ENCODE measurements at places on chromosomes 2 and 18.

- no peak for DNase-seq
These were observed 862 bp downstream of the C18orf54 start for GRCh38 chr18:54358495-54359040.

- no peak for DNase-seq
These were observed 25.7 kb downstream of the TGOLN2 start for GRCh38 chr2:85302121-85302520.

DNA sequence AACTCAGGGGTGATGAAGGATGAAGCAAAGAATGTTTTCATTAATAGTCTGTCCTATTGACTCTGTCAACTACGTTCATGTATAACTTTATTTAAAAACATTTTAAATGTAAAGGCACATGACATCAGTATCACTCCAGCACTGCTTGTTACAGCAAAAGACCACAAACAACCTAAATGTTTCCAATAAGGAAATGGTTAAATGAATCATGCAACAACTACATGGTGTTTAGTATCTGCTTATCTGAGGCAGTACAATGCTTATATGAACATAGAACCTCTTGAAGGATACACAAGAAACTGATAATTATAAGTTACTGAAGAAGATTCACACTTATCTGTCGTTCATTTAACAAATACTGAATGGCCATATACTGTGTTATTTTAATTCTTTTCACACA, 8.4 kb downstream of the BARD1 start:
- no peak for DNase-seq

DNA sequence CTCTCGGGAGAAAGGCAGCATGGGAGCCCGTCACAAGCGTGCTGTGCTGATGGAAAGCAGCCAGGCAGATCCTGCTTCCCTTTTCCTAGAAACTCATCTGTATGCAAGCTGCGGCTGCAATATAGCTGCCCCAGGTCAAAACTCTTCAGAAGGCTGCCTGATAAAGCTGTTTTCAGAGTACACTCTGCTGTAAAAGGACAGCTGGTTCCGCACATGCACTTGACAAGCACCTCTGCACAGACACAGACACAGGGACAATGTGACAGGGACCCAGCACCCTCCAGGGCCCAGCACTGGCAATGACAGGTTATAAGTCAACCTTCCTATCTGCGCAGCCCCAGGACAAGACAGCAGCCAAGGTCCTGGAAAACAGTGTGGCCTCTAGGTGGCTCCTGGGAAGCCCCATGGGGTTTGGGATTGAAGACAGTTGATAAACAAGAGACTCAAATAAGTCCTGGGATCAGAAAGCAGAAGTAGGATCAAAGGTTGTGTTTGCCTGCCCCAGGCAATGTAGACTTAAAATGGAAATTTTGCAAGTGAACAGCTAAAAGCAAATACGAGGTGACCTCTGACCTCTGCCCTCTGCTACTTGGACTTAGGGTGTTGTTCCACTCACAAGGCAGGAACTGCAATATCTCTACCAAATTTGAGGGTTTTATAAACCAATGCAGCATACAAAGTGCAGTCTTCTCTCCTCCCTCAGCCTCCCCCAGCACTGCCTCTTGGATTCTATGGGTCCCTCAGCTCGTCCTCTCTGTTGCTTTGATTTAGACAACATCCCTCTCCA, 16.9 kb downstream of the SLC66A2 start:
- peak; percentile 39 for DNase-seq

DNA sequence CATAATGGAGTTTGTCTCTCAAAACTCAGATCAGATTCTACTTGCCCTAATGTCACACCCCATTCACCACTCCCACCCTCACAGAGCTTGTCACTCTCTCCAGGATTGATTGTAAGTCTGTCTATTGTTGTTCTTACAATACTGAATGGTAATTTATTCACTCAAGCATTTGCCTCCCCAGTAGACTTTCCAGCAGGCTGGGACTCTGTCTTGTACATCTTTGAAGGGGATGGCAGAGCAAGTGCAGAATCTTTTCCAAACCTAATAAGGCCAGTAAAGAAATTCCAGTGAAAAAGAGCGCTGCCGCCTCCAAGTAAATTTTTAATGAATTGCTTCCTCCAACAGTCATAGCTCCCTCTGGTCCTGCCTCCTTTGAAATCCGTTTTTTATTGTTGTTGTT, 56.9 kb downstream of the RBM43 start:
- no peak for DNase-seq

DNA sequence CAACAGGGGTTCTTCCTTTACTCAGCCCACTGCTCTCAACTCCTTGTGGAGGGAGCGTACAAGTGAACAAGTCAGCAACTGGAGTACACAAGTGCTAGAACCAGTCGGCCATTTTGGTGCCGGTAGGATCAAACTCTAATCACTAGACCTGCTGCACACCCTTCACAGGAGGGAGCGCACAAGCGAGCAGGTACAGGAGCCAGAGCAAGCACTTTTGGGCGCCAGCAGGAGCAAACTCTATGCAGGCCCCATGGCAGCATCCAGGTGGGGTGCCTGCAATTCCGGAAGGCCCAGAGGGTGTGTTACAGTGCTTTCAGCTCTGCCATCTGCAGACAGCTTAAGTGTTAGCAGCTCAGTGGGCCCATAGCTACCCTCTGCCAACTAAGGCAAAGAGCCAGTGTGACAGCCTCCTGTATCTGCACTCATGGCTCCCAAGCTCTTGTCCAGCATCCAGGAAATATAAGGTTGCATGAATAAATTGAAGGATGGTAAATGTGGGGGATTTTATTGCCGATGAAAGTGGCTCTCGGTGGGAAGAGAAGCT, 426.1 kb downstream of the DCC start:
- no peak for DNase-seq

DNA sequence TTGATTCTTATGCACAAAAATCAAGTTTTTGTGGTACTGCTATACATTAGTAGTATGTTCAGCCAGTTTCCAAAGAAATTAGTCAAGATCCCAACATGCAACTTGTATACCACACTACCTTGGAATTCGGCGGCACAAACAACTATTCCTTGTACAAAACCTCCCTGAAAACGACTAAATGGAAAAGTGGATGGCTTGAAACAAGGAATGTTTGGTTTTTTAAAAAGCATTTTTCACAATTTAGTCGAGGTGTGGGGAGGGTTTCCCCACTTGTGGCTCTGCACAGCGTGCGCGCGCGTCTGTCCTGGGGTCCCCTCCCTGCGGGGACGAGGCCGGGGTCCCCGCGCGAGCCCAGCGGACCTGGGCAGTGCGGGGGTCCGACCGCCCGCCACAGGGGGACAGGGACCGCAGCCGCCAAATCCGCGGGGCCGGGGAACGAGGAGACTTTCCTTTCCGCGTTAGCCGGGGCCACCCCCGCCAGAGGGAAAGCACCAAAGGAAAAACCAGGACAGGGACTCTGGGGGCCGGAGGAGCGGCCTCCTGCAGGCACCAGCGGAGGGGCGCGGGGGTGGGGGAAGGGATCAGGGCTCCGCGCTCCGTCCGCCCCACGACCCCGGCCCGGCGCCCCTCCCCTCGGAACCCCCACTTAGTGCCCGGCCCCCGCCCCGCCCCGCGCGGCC, 534 bp upstream of the SOCS6 start:
- DNase-seq = peak; percentile 31

DNA sequence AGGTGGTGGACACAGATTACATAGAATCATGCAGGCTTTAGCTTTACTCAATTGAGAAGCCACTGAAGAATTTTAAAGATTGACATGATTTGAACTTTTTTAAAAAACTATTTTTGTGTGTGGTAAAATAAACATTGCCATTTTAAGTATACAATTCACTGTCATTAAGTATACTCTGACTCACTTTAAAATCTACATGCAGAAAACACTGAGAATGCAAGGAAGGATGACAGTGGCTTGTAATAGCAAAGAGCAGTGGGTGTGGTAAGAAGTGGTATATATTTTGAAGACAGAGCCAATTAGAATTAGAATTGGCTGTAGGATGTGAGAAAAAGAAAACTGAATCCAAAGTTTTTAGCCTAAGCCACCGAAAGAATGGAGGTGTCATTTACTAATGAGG, 14.9 kb downstream of the TRMT61B start:
- no peak for DNase-seq

DNA sequence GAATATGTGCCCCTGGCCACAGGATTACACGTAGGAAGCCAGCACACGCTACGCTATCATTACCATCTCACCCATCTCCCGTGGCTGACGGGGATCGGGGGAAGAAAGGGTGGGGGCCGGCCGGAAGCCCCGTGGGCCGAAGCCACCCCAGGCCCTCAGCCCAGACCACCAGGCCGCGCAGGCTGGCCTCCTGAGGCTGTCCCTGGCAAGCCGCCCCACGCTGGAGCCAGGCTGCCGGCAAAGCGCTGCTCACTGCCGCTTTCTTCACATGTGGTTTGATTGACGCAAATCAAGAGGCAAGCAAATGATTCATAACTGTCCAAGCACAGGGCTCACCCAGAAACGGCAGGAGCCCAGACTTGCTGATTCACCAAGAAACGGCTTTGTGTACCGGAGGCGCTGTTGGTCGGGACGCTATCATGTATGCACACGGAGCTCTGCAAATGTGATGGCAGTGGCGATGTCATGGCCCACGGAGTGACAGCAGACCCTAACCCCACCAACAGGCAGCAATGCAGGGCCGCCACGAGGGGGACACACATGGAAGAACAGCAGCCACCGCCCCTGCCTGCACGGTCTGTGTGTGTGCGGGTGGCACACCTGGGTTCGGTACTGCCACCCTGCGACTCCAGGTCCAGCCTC, 125.7 kb downstream of the HDAC4 start:
- DNase-seq = peak; percentile 97

DNA sequence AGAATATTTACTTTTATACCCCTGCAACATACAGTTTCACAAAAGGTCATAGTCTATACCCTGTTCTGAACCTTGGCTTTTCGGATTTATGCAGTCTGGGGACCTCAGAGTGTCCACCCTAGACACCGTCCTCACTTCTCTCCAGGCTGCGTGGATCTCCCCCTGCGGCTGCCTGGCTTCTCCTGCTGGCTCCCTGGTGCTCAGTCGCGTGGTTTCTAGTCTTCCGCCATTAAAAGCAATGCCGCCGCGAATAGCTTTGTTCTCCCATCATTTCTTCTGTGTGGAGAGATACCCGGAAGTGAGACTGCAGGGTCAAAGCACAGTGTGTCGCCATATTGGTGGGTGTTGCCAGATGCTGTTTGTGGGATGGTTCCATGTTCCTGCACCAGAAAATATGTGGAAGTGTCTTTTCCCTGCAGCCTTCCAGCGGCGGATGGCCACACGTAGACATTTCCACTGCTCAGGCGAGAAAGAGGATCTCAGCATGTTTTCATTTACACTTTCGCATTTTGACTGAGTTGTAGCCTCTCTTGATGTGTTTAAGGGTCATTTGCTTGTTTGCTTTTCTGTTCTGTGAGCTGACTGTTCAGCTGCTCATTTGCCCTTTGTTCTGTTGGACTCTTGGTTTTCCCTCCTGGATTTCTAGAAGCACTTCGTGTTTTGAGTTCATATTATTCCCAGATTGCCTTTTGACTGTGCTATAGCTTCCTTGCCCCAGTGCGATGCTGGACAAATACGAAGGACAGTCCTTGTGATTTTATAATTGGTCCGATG, 22.9 kb upstream of the ASB1 start:
- no peak for DNase-seq

DNA sequence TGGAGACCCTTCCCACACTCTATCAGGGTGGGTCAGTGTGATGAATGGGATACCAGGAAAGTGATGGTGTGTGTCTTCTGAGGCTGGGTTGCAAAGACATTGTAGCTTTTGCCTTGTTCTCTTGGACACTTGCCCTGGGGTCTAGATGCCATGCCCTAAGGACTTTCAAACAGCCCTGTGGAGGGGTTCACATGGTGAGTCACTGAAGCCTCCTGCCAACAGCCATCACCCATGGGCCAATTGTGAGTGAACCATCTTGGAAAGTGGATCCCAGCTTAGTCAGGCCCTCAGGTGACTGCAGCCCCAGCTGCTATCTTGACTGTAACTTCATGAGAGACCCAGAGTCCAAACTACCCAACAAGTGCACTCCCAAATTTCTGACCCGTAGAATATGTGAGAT, 25.8 kb upstream of the IGFBP5 start:
- DNase-seq = no peak

- no peak for DNase-seq
These were observed 63.8 kb downstream of the ACTR2 start for GRCh38 chr2:65291216-65292105.

DNA sequence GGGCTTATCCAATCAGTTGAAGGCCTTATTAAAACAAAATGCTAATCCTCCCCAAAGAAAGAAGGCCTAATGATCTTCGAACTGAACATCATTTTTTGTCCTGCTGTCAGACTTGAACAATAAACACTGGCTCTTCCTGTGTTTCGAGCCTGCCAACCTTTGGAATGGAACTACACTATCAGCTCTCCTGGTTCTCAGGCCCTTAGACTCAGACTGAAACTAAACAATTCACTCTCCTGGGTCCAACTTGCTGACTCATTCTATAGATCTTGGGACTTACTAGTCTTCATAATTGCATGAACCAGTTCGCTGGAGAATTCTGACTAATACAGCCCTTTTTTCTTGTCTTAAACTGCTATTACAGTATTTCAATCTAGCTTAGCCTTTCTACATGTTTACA, 235.2 kb downstream of the LNPK start:
- DNase-seq = no peak

DNA sequence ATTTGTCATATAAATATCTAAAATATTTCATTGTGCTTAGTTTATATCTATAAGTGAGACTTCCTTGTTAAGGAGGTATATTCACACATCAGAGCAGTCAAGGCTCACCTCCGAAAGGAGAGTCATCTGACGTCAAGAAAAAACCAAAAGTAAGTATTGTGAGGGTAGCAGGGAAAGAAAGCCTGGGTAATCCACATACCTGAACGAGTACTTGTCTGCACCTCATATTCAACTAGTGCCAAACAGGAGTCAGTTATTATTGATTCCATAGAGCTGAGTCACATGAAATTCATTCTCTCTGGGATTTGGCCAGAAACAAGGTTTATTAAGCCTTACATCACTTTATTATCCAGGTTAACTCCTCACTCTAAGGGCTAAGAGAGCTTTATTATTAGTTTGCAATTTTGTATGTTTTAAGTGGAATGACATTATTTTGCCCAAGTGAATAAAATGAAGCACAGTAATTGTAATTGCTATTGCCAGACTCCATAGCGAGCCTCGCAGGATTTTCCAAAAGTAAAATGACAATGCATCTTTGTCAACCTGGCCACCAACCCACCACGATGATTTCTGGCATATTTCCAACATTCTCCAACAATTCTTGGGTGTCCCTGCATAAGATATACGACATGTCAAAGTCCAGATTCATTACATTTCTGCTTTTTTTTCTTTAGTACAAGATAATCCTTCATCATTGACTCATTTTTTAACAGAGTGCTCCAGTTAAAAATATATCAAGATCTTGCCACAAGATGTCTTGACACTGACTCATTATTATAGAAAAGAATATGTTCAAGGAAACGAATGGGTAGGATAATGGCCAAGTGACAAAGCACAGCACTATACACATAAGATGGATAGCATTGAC, 1210.4 kb upstream of the ACVR2A start:
- no peak for DNase-seq
